ENCODE measurements at places on chromosomes 16 and 17.
A peak's percentile ranks its signal among the peaks of the same experiment; 100 is the strongest.

- DNase-seq = no peak
These were observed 118.5 kb upstream of the CACNG5 start for GRCh38 chr17:66716236-66717026.

DNA sequence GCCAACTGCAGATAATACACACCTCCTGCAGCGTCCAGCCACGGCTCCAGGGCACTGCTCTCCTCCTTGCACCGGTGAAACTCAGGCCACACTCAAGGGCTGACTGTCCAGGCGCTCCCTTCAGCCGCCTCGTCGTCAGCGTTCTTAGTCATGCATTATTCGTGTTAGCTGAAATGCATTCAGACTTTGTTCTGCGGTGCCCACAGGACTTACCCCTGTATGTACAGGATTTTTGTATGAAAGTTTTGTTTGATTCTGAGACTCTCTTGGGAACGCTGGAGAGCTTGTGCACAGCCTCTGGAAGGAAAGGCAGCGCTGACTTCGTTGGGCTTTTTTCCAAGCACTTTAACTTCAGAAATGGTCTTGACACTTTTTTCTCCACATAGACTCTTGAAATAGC lies 22.1 kb downstream of the CIBAR2 start:
- DNase-seq = no peak

GRCh38 chr17:74618451-74618850 lies 5.1 kb downstream of the CD300E start:
- DNase-seq = no peak

- no peak for DNase-seq
These were observed 2.1 kb downstream of the CMTM2 start for GRCh38 chr16:66581246-66581952.

DNA sequence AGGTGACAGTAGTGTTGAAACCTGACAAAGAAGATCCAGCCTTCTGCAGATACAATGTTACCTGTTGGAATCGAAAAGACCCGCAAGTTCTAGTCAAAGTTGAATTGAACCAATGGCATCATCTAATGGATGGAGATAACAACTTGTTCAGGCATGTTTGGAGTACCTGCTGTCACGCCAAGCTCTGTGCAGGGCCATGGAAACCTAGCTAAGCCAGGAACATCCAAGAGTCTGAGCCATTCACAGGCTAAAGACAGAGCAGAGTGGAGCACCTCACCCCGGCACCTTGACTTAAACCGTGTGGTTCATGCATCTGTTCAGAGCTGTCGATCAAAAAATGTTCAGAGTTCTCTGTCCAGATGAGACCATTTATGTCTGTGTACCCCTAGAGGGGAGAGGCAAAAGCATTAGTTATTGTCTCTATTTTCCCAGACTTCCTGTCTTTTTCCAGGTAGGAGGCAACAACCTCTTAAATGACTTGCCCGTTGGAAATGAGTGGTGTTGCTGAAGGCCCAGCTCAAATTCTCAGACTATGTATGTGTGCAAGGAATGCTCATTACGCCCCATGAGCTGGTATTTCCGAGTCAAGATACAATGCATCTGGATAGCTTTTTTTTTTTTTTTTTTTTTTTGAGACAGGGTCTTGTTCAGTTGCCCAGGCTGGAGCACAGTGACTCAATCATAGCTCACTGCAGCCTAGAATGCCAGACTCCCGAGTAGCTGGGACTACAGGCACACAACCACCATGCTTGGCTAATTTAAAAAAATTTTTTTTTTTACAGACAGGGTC lies 44.9 kb upstream of the XYLT1 start:
- DNase-seq = no peak

GRCh38 chr17:51767287-51767686 lies 391.2 kb downstream of the CA10 start:
- DNase-seq = no peak

GRCh38 chr16:58624209-58624608 lies 5.4 kb downstream of the CNOT1 start:
- DNase-seq = no peak

DNA sequence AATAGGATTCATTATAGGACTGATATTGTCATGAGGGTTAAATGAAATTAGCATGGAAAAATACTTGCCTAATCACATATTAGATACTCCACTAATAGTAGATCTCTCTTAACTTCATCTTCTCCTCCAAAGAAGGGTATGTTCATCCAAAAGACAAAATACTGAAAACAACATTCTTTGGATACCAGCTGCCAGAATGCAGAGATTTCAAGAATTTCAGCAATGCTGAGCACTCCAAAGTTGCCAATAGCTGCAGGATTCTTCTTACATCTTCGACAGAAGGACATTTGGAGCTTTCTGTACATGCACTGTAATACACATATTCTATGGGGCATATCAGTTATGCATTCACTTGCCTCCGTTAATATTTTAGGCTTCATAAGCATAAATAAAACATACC lies 436.5 kb downstream of the HAPSTR1 start:
- DNase-seq = no peak

- DNase-seq = no peak
These were observed 439.9 kb upstream of the MAF start for GRCh38 chr16:80040413-80040812.

- no peak for DNase-seq
These were observed 68.7 kb downstream of the IRX6 start for GRCh38 chr16:55392701-55393100.

DNA sequence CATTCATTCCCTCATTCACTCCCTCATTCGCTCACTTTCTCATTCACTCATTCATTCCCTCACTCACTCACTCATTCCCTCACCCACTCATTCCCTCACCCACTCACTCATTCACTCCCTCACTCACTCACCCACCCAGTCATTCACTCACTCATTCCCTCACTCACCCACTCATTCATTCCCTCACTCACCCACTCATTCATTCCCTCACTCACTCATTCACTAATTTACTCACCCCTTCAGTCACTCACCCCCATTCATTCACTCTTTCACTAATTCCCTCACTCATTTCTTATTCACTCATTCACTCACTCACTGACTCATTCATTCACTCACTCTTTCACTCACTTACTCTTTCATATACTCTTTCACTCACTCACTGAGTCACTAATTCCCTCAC lies 303.1 kb downstream of the C16orf95 start:
- no peak for DNase-seq

GRCh38 chr16:87754535-87754934 lies 11.3 kb downstream of the KLHDC4 start:
- DNase-seq = no peak

DNA sequence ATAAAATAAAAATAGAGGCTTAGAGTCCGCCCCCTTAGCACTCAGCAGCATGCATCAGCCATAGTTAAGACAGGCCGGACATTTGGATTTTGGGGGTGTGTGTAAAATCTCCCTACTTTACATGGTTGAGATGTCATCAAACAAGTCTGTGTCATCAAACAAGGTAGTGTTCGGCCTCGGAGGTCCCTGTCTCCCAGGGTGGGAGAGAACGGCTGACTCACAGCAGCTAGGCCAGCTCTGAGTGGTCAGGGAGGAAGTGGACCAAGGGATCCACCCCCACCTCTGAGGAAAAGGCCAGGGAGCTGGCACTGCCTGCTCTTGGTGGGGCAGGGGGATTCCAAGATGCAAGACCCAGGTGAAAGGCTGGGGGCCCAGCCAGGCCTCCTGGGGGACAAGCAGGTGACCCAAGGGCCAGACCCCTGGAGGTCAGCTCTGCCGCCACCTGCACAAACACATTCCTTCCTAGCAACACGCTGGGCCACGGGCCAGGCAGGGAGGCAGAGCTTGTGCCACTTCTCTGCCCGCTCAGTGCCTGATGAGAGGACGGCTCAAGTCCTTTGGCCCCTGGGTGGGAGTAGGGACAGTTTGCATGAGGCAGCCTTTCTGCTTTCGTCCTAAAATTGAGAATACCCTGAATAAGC lies 28.5 kb downstream of the KIFC3 start:
- DNase-seq = no peak

DNA sequence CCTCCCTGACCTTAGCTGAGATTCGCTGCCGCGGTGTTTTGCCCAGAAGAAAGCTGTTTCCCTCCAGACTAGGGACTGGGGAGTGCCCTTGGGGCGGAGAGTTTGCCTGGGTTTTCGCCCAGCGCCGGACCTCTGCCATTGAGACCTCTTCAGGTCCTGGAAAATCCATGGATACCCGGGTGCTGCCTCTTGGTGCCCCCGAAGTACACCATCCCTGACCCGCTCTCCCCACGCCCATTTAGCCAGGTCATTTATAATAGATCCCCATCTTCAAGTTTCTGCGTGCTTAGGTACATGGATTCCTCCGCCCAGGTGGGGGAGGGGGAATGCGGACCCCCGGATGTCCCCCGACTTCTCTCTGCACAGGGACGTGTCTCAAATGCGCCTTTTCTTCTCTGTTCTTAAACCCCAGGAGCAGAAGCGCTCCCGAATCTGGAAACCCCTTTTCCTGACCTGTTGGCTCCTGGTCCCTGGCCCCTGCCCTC lies 15.0 kb upstream of the CBX8 start:
- no peak for DNase-seq

DNA sequence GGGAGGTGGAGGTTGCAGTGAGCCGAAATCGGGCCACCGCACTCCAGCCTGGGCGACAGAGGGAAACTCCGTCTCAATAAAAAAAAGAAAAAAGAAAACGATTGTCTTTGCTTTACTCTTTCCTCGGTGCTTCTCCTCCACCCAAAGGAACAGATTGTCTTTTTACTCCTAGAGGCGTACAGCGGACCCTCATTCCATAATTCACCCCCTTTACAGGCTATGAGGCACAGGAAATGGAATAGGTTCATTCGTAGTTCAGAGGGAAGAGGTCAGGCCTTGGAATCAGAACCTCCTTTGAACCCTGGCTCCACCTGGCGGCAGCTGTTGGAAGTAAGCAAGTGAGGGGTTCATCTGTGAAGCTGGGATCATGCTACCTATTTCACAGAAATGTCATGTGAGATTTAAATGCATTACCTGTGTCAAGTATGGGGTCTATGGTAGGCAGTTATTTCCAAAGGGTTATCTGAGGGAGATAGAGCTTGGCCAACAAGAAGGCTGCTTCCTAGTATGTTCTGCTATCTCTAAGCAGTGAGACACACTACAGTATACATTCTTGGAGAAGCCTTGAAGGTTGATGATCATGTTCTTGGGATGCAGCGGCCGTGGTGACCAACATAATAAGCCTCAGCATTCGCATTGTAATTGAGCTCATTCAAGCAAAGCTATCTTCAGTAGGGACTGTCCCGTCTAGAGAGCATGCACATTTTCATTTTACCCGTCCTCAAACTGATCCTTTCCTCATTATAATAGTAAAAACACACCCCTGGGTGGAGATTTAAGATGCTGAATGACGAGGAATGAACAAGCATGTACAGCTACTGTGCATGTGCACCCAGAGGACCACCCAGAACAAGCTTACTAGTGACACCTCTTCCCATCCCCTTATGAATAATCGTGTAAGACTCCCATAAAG lies 18.7 kb upstream of the ZNF689 start:
- peak; percentile 62 for DNase-seq

DNA sequence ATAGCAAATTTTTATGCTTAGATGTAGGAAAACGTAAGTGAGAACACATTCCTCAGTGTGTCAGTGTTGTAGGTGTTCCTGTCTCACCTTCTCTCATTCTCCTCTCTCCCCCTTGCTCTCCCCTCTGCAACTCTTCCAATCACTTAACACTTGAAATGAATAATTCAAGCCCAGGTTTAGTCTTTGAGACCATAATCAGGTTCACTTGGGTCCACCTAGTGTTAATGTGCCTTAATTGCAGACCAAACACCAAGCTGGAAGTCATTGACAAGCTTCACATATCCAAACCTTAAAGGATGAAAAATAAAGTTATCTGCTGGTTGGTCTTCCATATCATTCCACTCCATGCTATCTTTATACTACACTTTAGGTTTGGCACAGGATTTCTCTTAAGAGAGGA lies 37.0 kb downstream of the STXBP4 start:
- DNase-seq = no peak

DNA sequence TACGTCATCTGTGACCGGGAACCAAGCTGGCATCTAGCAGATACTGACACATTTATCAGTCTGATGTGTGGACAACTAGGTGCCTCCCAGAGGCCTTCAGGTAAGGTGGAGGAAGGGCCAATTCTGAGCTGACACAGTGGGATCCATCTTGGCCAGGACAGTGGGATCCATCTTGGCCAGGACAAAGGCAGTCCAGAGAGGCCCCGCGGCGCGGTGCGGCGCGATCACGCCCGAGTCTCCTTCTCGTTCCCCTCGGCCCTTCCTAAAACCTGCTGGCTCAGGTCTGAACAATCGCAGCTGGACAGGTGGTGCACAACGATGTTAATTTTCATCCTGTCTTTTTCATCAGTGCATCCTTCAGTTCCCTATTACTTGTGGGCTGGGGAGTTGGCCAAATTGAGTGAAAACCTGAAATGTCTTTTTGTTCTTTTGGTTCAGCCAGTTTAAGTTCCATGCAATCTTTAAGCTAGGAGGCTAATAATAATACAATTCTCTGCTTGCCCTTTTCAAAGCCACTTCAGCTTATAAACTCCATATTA lies 486 bp upstream of the WSB1 start:
- DNase-seq = no peak

- DNase-seq = no peak
These were observed 14.7 kb downstream of the CYBC1 start for GRCh38 chr17:82435601-82436583.

DNA sequence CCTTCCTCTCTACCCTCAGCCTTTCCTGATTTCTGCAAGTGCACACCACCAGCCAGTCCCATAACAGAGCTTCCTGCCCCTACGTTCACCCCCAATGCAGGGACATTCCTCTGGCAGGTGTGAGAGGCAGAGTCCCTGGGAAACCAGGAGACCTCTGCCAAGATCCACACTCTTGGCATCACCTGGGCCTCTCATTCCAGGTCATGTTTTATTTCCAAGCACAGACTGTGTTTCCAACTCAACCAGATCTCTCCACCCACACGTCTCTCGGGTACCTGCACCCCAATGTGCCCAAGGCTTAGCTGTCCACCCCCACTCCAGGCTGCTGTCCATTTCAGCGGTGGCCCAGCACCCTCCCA lies 21.0 kb upstream of the PHB1 start:
- DNase-seq = no peak

DNA sequence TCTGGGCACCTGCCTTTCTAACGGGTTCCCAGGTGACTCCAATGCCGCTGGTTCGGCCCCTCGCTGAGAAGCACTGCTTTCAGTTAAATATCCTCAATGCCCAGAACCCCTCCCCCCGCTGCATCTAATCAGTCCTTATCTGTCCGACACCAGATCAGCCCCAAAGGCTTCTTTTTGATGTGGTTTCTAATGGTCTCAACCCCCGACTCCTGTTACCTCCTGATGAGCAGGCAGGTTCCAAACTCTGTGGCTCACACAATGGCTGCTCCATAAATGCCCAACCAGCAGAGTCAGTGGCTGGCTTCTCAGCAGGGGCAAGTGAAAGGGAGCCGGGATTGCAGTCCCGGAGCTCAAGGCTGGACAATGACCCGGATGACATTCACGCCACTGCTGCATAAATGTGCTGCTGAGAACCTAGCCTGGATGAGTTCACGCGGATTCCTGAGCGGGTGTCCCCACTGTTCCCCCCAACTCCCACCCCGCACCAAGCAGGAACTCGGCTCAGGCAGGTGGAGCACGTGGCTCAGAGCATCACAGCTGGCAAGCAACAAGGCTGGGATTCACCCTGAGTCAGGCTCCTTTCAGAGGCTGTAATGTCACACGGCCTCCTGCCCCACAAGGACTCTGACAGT lies 1.0 kb upstream of the SLC38A8 start:
- DNase-seq = no peak
